ENCODE measurements at places on chromosomes 6 and 20. TPM values are rescaled to one million over a fixed set of nuclear protein-coding genes. Genes with fewer than 3 reads are reported as not detected.
A peak's percentile ranks its signal among the peaks of the same experiment; 100 is the strongest.

- H3K27me3 ChIP-seq: no peaks in the 10 kb centered on the region
- H3K4me3 ChIP-seq: no peak overlapping the region
- no peak for DNase-seq
- H3K27ac ChIP-seq: no peak overlapping the region
- no peaks in the 10 kb centered on the region for H3K36me3 ChIP-seq
These were observed 66.2 kb upstream of the RALGAPA2 start for GRCh38 chr20:20778676-20779075.

- H3K4me3 ChIP-seq: no peak overlapping the region
- H3K36me3 ChIP-seq: no peaks in the 10 kb centered on the region
- no peak overlapping the region for H3K27ac ChIP-seq
- H3K4me1 ChIP-seq: no peaks in the 10 kb centered on the region
These were observed 57.5 kb downstream of the CEBPB start for GRCh38 chr20:50248104-50248641.

DNA sequence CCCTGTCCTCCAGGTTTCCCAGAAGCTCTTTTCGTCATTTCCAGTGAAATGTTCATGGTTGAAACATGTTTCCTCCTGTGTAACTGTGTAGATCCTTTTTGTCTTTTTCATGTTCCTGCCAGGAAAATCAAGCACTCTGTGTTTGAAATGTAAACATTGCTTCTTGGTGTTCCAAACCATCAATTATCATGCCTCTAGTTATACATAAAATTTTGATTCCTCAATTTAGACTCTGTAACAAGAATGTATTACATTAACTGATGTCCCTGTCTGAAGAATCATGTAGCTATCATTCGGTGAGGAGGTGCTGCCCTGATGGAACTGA lies 546.3 kb upstream of the CITED2 start:
- H3K4me3 ChIP-seq: no peak overlapping the region
- no peaks in the 10 kb centered on the region for H3K4me1 ChIP-seq
- DNase-seq: no peak
- no peak overlapping the region for H3K27ac ChIP-seq
- H3K36me3 ChIP-seq: no peaks in the 10 kb centered on the region
- no peaks in the 10 kb centered on the region for H3K27me3 ChIP-seq

DNA sequence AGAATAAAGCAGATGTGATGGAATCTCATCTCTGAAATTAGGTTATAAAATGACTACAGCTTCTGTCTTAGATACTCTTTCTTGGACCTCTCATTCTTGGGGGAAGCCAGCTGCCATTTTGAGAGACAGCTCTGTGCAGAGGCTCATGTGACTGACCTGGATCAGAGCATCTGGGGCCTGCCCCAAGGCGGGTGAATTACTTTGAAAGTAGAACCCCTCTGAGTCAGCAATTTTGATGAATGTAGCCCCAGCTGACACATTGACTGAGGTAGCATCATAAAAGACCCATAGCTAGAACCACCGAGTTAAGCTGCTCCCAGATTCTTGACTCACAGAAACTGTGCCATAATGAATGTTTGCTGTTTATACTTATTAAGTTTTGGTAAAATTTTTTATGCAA lies 124.5 kb downstream of the THEMIS start:
- no peaks in the 10 kb centered on the region for H3K36me3 ChIP-seq
- no peaks in the 10 kb centered on the region for H3K27me3 ChIP-seq
- H3K27ac ChIP-seq: no peak overlapping the region
- no peak for DNase-seq

GRCh38 chr20:32678948-32679347 lies 5.2 kb upstream of the C20orf203 start:
- no peak overlapping the region for H3K4me3 ChIP-seq
- H3K27me3 ChIP-seq: no peaks in the 10 kb centered on the region
- H3K36me3 ChIP-seq: no peaks in the 10 kb centered on the region
- no peak overlapping the region for H3K27ac ChIP-seq

GRCh38 chr6:127921982-127922381 lies 21.1 kb upstream of the THEMIS start:
- no peak overlapping the region for H3K4me3 ChIP-seq
- no peak overlapping the region for H3K27ac ChIP-seq
- peaks cover 73% of the 10 kb centered on the region for H3K4me1 ChIP-seq
- no peak for DNase-seq
- no peaks in the 10 kb centered on the region for H3K36me3 ChIP-seq
- no peaks in the 10 kb centered on the region for H3K27me3 ChIP-seq

GRCh38 chr20:63009988-63010769 lies 3.4 kb upstream of the BHLHE23 start:
- peaks cover 27% of the 10 kb centered on the region for H3K4me1 ChIP-seq
- peak overlapping the region; percentile 69 for H3K4me3 ChIP-seq
- H3K36me3 ChIP-seq: no peaks in the 10 kb centered on the region

Gene KIFC1
- 52.7 TPM for total RNA-seq

Gene PRR3
- 28.2 TPM for total RNA-seq

Gene DNMT3B
- total RNA-seq: 1.4 TPM

All from CD8-positive, alpha-beta memory T cell (primary cell).